ENCODE measurements at places on chromosomes 6 and 20.

- DNase-seq: no peak
These were observed 7.1 kb downstream of the MOCS1 start for GRCh38 chr6:39927159-39927558.

DNA sequence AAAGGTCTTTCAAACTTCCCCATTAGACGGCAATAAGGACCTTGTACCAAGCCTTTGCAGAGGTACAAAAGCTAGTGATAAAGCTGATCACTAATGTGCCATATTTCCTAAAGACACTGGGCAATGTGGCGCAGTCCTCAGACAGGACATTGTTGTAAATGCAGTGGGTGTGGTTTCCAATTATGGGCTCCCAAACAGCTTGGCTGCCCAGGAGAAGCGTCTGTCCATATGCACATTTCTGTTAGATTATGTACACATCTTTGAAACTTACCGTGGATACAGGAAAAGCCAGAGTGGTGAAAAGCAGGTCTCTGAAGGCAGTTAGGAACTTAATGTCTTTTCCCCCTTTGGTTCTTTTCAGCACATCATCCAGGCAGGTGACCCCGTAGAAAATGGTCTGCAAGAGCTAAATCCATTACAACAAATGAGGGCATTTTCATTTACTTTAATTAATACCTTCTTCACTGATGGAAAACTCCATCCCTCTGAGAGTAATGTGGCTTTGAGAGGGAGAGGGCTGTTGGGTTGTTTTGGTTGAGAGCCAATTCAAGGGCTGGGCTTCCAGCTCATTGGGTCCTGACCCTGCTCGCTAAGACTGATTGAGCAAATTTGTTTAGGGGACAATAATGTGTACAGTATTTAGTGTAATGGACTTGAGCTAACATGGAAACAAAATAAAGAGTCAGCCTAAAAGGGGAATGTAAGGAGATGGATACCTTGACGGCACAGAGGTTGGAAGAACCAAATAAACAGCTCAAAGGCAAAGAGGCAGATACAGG, 10.4 kb downstream of the ADTRP start:
- no peak for DNase-seq

- DNase-seq: no peak
These were observed 32.5 kb downstream of the TFEB start for GRCh38 chr6:41702771-41703494.

DNA sequence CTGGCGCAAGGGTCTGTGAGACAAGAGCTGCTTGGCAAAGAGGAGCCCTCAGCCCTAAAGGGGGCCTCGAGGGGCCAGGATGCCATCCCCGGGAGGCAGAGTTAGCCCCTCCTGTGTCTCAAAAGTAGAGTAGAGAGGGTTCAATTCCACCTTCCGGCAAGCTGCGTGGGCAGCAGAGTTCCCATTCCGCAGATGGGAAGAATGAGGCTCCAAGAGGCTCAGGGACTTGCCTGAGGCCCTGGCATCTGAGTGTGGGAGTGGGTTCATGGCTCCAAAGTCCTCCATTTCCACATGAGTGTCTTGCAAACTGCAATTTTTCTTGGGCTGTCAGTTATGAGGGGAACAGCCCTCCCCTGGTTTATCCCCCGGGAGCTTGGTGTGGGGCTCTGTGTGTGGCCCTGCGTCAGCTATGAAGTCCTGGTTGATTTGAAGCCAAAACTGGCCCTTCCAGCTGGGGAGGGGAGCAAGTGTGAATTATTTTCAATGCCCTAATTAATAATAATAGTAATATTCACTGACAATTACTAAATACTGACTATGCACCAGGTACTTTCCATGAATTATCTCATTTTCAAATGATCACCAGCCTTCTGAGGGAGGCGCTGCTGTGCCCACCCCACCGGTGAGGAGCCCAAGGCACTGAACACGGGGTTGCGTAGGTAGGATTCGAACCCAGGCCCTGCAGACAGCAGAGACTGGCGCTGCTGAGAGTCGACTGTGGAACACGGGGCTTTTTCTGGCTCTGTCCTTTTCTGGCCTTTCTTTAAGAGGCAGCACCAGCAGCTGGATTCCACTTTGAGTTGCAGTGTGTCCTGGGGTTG, 153.0 kb upstream of the PTPN1 start:
- no peak for DNase-seq

GRCh38 chr20:5977223-5977622, 26.8 kb downstream of the MCM8 start:
- DNase-seq: no peak

DNA sequence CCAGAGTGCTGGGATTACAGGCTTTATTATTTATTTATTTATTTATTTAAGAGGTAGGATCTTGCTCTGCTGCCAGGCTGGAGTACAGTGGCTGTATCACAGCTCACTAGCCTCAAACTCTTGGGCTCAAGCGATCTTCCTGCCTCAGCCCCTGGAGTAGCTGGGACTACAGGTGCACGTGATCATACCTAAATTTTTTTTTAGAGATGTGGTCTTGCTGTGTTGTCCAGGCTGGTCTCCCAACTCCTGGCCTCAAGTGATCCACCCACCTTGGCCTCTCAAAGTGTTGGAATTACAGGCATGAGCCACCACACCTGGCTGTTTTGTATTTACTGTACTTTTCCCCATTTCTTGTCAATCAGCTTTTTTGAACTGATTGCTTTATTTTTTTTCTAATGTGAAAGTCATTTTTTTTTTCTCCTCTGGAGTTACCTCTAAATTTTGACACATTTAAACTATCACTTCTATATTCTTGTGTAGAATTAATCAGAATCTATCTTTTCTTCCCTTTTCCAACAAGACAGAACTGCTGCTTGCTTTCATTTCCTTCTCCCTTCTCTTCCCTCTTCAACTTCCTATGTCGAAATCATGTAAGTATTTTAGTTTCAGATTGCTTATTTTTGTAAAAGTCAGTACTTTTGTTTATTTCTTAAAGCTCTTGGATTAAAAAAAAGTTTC, 12.0 kb downstream of the PANK2 start:
- DNase-seq: no peak

DNA sequence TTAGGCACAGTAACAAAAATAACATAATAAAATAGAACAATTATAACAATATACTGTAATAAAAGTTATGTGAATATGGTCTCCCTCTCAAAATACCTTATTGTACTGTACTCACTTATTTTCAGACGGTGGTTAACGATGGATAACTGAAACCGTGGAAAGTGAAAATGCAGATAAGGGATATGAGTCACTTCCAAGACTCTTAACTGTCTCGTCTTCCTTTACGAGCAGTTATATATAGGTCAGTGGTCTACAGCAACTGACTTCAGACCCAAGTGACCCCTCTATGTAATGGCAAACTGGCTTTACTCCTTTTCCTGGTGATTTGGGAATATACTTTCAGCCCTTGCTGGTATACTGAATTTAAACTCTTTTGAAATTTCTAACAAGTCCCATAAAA, 261.4 kb downstream of the SLC35F1 start:
- no peak for DNase-seq

DNA sequence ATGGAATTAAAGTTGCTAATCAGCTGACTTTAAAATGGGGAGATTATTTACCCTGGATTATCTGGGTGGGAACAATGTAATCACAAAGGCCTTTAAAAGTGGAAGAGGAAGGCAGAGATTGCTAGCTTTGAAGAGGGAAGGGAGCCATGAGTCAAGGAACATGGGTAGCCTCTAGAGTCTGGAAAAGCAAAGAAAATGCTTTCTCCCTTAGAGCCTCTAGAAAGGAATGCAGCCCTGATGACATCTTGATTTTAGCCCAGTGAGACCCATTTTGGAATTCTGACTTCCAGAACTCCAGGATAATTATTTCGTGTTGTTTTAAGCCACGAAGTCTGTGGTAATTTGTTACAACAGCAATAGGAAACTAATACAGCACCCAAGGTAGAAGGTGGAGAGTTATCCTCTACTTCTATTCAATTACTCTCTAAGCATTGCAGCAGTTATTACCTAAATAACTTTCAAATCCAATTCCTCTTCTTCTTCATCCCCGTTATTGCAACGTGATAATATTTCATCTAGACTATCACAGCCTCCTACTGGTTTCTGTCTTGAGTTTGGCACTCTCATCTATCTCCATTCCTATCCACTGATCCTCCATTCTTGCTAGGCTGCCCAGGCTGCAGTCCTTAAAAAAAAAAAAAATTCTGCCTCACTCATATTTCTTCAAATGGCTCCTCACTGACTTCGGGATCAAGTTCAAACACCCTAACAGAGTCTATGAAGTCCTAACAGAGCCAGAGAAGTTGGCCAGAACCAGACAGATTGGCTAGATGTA, 224.3 kb downstream of the BTBD9 start:
- DNase-seq: no peak

GRCh38 chr6:105021399-105021798, 64.5 kb downstream of the LIN28B start:
- DNase-seq: no peak

DNA sequence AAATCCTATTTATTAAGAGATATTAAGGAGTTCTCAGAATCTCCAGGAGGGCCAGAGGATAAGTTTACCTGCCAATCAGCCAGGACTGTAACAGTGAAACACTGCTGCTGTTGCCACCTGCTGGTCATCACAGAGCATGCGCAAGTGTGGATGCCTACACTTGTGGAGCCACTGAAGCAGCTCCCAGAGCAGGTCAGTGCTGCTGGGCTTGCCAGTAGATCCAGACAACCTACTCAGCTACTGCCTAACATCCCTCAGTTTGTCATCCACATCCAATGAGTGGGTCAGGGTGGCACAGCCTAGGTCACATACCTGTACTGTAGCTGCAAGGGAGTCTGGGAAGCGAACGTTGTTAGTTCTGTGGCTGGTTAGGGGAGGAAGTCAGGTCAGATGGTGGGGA, 18.3 kb upstream of the NHSL1 start:
- no peak for DNase-seq

- DNase-seq: no peak
These were observed 200.3 kb upstream of the PRND start for GRCh38 chr20:4521170-4521968.

DNA sequence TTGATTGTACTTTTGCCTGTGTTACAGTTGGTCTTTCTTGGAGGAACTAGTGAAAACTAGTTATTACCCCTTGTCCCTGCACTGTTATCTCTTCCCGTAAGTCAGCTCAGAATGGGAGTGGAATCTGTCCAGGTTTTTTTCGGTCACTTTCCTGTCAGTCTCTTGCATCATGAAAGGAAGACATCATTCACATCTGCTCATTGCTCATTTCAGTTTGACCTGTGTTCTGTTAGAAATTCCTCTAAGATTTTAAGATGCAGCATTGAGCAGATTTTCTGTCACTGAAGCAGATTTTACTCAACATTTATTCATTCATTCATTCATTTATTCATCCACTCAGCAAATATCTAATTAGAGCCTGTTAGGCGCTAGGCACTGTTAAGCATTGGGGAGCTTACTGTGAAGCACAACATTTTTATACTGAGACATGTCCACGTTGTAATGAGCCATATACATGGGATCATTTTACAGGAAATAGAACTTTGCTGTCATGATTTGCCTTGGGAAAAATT, 33.1 kb upstream of the HINT3 start:
- no peak for DNase-seq

- DNase-seq: no peak
These were observed 114.7 kb downstream of the EDN3 start for GRCh38 chr20:59414936-59415623.

DNA sequence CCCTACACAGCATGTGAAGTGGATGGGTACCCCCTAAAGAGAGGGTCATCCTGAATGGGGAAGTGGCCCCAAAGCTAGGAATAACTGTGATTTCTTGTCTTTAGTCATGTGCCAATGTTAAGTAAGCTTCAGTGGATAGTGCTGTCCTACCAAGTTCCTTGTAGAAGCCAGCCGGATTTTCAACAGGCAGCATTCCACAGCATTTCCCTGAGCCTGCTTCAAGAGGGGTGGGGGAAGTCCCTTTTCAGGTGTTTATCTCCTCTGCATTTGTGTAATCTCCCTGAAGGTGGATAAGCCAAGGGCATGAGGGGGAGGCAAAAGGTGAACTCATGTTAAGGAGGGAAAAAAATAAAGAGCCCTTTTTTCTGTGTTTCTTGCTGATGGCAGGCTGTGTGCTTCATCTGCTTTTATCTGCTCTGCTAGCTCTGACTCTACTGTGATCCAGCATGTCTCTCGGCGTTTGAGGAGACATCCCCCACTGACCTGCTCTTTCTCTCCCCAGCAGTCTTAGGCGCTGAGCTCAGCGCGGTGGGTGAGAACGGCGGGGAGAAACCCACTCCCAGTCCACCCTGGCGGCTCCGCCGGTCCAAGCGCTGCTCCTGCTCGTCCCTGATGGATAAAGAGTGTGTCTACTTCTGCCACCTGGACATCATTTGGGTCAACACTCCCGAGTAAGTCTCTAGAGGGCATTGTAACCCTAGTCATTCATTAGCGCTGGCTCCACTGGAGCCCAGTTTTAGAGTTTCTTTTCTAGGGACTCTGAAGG, 1.9 kb downstream of the EDN1 start:
- no peak for DNase-seq

DNA sequence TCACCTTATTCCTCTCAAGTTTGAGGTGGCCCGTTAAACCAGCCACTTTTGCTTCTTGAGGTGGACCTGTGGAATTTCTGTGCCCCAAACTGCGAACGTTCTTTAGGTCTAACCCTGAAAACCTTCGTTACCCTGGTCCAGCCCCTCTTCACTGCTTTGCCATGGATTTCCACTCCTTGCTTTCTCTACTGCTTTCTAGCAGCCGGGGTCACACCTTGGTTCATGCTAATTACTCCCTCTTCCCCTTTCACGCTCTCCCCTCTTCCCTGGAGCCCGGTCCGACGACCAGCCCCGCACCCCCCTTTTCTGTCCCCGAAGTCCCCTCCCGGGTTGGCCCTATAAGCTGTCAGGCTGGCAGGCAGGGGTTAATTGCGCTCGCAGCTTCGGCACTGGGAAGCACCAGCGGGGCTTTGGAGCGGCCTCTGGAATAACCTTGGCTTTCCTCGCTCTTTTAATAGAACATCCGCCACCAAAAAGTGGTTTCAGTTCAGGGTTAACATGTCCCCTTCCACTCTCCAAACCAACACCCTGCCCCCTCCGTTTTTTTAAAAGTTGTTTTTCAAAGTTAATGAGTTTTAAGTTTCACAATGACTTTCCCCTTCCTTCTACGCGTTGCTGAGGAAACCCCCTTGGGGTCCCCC, 1.4 kb upstream of the HIVEP1 start:
- peak; percentile 45 for DNase-seq

DNA sequence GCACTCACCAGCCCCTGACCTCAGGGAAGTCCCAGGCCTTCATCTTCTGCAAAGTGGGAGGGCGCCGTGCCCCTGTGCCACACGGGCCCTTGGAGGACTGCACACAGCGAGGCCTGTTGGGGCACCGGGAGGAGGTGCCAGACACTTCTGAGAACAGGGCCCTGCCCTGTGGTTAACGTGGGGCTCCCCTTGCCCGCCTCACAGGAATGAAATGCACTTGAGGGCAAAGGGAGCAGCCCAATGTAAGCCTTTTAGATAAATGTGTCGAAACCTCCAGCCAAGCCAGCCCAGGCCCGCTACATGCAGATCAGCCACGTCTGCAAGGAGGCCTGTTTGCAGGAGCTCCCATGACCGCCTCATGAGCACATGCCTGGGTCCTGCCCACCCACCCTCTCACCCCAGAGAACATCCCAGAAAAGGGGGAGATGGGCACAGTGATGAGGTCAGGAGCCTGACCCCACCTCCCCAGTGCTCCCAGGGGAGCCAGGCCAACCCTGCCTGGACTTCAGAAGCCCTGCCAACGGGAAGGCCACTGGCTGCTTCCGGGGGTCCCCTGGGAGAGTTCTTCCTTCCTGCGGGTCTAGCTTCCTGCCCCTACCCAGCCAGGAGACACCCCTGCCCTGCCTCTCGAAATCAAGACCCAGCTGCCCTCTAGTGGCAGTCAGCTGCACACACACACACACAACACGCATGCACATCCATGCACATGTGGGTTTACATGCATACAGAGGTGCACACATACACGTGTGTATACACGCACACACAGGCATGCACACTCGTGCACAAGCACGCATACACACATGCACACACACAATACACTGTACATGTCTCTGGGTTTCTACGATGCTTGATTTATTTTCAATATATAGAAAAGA, 178.7 kb downstream of the TAF4 start:
- no peak for DNase-seq
